Fibroblast of the conjunctiva (primary cell): ENCODE measurements at places on chromosomes 13 and 19.

- DNase-seq = no peak
These were observed 11.2 kb upstream of the CLDN10 start for GRCh38 chr13:95541308-95541707.

DNA sequence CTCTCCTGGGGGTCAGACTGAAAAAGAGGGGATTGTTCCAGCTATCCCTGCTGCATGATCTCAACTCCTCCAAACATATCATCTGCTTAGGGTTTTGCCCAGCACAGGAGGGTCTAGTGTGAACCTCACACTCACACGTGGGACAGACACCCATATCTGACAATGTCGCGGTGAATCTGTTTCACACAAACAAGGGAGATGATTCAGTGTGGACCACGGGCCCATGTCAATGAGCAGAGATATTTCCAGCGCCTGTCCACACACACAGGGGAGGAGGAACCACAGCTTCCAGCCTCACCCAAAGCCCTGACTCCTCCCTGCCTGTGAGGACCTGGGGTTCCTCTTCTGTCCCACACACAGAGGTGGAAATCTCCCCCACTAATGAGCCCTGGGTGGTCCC is 29.6 kb upstream of the KIR3DL3 start:
- DNase-seq = no peak

- no peak for DNase-seq
These were observed 270.0 kb downstream of the KCNRG start for GRCh38 chr13:50285283-50285682.

- no peak for DNase-seq
These were observed 331.3 kb downstream of the UQCRFS1 start for GRCh38 chr19:28881616-28882015.

GRCh38 chr19:45860359-45861259 is 2.3 kb downstream of the SYMPK start:
- no peak for DNase-seq

DNA sequence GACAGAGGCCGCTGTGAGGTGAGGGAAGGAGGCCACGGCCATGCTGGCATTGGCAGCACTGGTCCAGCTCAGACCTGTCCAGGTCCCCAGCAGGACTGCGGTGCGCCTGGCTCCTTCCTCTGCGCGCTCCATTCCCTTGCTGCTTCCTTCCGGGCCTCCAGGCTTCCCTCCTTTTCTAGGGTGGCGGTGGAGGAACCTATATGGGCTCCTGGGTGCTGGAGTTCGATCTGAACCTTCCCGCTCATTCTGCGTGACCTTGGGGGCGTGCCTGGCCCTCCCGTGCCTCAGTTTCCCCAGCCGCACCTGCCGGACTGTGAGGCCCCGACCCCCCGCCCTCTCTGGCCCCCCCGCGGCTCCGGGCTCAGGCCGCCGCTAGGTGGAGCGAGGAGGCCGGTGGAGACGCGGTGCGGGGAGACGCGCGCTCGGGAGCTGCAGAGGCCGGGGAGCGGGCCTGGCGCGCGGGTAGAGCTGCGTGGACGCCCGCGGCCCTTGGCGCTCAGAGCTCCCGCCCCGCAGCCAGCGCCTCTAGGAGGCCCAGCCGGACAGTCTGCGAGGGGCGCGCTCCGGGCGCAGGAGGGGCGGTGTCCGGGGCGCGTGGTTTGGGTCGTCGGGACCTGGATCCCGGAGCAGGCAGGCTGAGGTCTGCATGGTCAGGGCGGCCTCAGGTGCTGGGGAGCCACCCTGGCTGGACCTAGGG is 29.9 kb downstream of the EFNA2 start:
- DNase-seq = peak; percentile 9

DNA sequence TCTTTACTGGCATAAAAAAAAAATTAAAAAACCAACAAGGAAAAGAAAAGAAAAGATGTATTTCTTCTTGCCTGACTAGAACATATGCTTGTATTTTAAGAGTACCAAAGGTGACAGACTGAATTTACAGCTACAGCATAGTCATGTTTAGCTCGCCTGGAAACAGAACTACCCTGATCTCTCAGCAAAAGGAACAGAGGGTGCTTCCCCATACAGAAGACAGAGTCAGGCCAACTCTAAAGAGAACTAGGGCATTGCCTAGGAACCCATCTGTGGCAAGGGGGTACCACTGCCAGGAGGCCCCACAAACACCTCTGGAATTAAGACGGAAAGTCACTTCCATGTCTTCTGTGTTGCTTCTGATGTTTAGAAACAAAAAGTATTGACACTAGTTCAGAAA is 252.1 kb upstream of the STARD13 start:
- DNase-seq = no peak

DNA sequence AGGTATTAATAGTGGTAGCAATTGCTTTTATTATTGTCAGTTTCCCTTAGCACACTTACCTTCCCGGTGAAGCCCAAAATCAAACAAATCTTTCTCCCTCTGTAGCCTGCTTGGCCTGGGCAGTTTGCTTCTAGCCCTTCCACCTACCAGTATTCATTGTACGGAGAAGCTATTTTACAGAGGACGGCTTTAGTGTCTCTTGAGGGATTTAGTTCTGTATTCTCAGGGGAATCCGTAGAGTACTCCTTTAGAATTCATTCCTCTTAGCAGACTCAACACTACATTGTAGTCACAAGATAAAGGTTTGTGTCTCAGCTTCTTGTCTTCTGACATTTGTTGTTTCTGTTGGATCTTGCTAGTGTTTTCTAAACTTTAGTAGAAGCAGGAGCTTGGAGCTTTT is 24.1 kb upstream of the WTIP start:
- DNase-seq = no peak

DNA sequence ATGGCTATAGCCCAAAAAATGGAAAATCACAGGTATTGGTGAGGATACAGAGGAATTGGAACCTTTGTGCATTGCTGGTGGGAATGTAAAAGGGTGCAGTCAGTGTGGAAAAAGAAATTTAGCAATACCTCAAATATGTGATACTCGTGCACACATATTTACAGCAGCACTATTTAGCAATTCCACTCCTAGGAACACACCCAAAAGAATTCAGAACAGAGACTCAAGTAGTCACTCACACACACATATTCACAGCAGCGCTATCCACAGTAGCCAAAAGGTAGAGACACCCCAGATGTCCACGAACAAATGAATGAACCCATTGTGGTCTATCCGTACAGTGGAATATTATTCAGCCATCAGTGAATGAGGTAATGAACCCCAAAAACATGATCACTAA is 114.0 kb downstream of the COL4A2 start:
- DNase-seq = no peak

GRCh38 chr13:91805605-91806004 is 407.2 kb downstream of the GPC5 start:
- no peak for DNase-seq

- DNase-seq = no peak
These were observed 14.7 kb downstream of the TECR start for GRCh38 chr19:14544047-14544446.

DNA sequence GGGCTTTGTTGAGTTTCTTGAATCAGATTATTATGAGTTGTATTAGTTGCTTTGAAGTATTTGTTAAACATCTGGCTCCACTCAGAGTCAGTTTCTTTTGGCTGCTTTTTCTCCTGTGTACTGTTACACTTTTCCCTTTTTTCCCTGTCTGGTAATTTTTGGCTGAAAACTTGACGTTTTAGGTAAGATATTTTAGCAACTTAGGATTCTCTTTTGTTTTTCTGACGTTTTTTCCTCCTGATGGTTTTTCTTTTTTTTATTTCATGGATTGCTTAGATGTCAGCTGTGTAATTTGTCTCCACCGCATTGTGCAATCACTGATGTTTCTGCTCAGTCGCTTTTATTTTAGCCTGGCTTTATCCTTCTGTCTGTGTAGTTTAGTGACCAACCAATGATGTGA is 20.7 kb downstream of the RFC3 start:
- DNase-seq = peak; percentile 32

GRCh38 chr19:16366433-16367260 is 42.0 kb downstream of the KLF2 start:
- DNase-seq = no peak

DNA sequence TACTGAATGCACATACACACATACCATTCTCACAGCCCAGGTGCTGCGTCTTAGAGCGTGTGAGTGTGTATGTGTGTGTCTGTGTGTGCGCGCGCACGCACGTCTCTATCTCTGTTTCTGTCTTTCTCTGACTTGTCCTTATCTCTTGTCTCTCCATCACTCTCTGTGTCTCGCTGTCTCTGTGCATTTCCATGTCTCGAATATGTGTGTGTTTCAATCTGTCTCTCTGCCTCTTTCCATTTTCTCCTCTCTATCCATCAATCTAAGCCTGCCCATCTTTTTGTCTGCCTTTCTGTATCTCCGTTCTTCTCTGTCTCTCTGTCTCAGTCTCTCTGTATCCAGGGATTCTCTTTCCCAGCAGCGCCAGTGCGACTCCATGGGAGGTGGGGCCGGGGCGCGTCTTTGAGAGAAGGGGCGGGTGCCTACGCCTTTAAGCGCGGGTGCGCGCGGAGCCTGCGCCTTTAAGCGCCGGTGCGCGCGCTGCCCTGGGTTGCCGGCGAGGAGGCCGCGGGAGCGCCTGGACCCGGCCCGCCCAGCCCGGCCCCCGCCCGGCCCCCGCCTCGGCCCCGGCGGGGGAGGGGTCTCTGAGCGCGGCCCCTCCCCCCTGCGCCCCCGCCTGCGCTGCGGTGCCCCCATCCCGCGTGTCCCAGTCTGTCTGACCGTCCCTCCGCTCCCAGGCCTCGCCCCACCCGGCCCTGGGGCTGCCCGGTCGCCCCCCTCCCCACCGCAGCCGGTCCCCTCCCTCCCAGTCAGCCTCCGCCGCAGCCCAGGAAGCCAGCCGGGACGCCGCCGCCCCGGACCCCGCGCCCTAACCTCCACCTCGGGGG is at the start of gene LRFN3:
Gene LRFN3 (plus strand): TSS at position 464 of the 827 bp plus-strand sequence. CDS start 3,052 bp downstream, outside the sequence.
- DNase-seq = no peak

- DNase-seq = no peak
These were observed 16.1 kb downstream of the CEACAM1 start for GRCh38 chr19:42512130-42512636.

DNA sequence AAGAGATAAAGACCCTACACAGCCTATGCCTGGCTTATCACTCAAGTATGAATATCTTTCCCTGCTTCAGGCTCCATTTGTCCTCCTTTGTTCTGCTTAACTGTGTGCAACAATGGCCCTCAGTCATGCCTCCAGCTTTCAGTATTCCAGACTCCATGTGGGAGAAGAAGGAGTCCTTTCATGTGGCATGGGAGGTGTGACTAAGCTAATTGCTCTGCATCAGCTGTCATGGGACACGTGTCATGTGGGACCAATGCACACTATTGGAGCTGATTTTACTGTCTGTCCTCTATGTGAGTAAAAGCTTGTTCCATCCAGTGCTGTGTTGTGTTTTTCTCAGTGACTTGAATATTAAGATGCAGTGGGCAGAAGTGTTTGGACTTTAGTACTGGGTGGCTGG is 1198.3 kb downstream of the OLFM4 start:
- no peak for DNase-seq

- peak; percentile 47 for DNase-seq
These were observed 20.7 kb downstream of the CEBPG start for GRCh38 chr19:33394006-33394722.

DNA sequence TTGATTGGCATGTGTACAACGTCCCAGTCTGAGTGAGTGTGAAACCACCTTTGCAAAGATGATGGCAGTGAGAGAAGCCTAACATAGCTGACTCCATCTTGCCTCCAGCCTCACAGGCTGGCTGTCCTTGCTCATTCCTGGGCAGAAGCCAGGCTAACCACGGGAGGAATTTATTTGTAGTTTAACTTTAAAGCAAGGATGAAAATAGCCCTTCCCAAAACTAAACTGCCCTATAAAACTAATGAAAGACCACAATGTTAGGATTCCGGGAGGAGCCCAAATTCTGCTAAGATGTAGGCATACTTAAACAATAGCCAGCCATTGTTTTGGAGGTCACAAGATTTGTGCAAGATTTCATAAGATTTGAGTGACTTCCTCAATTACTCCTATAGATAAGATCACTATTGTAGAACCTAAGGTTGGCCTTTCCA is 96.6 kb upstream of the LSM14A start:
- DNase-seq = no peak

DNA sequence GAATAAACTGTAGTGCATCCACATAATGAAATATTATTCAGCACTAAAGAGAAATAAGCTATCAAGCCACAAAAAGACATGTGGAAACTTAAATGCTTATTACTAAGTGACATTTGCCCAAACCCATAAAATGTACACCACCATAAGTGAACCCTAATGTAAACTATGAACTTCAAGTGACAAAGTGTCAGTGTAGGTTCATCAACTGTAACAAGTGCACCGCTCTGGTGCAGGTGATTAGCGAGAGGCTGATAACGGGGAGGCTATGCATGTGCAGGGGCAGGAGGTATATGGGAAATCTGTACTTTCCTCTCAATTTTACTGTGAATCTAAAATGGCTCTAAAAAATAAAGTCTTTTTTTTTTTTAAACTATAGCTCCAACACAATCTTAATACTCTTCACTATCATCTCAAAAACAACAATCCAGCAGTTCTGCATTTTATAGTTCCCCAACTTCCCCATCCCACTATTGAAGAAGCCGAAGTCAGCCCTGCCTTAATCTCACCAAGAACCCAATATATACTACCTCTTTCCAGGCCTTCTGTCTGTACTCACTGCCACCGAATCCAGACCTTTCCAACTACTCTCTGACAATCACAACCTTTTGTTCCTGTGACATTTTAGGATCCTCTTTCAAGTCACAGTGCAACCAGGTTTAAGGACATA is 22.6 kb downstream of the ELF1 start:
- DNase-seq = no peak

GRCh38 chr13:46297361-46297811 is 85.7 kb downstream of the LRRC63 start:
- DNase-seq = no peak

DNA sequence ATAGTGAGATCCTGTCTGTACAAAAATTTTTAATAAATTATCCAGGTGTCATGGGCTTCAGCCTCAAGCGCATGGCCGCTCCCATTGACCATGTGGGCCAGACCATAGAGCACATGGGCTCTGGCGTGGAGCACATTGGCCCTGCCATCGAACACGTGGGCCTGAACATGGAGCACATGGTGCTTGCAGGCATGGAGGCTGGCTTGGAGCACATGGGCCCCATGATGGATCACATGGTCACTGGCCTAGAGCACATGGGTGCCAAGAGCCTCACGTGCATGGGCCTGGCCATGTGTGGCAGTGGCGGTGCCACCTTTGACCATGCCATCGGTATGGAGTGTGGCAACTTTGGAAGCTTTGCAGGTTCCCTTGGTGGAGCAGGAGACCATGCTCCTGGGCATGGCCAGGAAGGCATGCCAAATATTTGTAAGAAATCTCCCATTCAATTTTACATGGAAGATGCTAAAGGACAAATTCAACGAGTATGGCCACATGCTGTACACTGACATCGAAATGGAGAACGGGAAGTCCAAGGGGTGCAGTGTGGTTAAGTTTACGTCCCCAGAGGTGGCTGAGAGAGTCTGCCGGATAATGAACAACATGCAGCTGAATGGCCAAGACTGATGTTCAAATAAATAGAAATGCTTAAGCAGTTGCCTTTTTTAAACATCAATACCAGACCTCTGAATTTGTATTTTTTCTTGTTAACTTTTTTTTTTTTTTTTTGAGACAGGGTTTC is 21.3 kb upstream of the SLC1A5 start:
- no peak for DNase-seq
